ENCODE measurements at places on chromosomes 2 and 18.

DNA sequence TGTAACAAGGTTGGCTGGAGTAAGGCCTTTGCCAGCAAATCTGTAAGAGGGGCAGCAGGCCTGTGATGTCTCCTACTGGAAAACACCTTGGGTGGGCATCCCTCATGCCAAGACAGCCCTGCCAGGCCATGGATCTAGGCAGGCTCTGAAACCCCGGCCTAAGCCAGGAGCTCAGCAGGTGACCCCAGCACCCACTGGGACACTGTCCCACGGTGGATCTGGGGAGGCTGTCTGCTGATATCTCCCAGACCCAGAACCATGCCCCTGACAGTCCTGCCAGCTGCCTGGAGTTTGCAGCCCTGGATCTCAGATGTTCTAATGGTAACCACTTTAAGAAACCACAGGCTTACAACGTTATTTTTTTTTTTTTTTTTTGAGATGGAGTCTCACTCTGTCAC is 117.7 kb downstream of the ZNF516 start:
- no peak for DNase-seq

DNA sequence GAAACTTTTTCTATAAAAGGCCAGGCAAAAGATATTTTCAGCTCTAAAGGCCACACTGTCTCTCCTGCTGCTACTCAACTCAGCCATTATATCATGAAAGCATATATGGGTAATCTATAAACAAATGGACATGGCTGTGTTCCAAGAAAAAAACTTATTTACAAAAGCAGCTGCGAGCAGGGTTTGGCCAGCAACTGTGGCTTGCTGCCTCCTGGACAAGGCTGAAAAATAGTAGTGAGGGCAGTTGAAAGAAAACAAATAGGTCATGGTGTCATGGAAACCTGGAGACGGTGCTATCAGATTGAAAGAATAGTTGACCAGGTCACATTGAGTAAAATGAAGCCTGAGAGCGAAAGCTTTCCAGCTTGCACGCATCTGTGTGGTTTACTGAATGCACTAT is 89.2 kb upstream of the LRATD1 start:
- no peak for DNase-seq

GRCh38 chr2:128423788-128424165 is 105.1 kb upstream of the HS6ST1 start:
- no peak for DNase-seq

- DNase-seq: peak; percentile 70
Measured at GRCh38 chr2:231687133-231687852, 21.0 kb upstream of the PTMA start.

- DNase-seq: peak; percentile 50
Measured at GRCh38 chr2:172168917-172169346, 66.2 kb upstream of the DLX2 start.

- DNase-seq: no peak
Measured at GRCh38 chr18:51639541-51639940, 442.1 kb upstream of the MEX3C start.

GRCh38 chr2:19000776-19001175 is 357.6 kb downstream of the OSR1 start:
- DNase-seq: no peak

- DNase-seq: no peak
Measured at GRCh38 chr2:73979686-73980085, 5.0 kb upstream of the TET3 start.

- DNase-seq: no peak
Measured at GRCh38 chr18:53790786-53791185, 433.7 kb downstream of the MBD2 start.

- no peak for DNase-seq
Measured at GRCh38 chr18:58788971-58789875, 75.5 kb upstream of the ZNF532 start.

GRCh38 chr2:88198308-88198707 is 28.2 kb downstream of the THNSL2 start:
- DNase-seq: no peak

GRCh38 chr2:69973335-69973735 is 11.9 kb upstream of the ASPRV1 start:
- DNase-seq: no peak

DNA sequence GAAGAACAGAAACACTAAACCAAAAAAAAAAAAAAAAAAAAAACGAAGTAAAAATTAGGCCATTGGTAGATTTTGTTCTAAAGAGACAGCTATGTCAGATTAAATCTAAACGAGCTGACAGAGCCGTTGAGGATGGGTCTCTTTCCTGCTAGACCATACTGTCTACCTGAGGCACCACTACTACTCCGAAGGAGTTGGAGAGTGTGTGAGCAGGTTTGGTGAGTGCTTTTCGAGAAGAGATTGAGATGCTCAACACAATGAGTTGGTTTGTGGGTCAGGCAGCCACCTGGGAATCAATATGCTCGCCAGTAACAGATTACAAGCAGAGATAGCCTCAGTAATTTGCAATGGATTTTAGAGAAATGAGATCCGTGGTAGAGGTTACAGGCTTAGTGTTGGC is 281.5 kb upstream of the EPAS1 start:
- DNase-seq: no peak

GRCh38 chr2:204251158-204251997 is 293.9 kb upstream of the PARD3B start:
- no peak for DNase-seq

GRCh38 chr2:164840458-164840929 is 1.1 kb downstream of the COBLL1 start:
- no peak for DNase-seq

GRCh38 chr2:186503827-186504606 is 18.0 kb downstream of the ZC3H15 start:
- no peak for DNase-seq

- no peak for DNase-seq
Measured at GRCh38 chr18:47842836-47843235, 87.6 kb downstream of the SMAD2 start.

GRCh38 chr18:12048010-12048826 is 45.4 kb upstream of the ANKRD62 start:
- DNase-seq: no peak

GRCh38 chr2:109066917-109067597 is 61.9 kb upstream of the SH3RF3 start:
- DNase-seq: no peak

DNA sequence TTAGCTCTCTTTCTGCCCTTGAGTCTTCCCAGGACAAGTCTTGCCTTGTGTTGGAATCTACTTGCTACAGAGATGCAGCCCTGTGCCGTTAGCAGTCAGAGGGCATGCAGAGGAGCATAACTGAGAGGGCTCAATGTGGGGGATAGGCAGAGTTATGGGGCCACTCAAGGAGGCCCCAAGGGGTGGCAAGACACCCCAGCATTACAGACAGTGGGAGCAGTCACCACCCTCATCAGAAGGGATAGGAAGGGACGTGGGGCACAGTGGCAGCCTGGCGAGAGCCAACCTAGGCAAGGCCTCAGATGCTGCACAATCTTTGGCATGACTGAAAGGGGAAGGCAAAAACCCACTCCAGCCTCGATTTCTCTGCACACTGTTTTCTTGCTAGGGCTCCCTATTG is 169.1 kb downstream of the TMEM18 start:
- DNase-seq: no peak

- no peak for DNase-seq
Measured at GRCh38 chr2:43194121-43194869, 32.1 kb downstream of the ZFP36L2 start.

GRCh38 chr2:11338580-11338979 is 5.9 kb downstream of the ROCK2 start:
- no peak for DNase-seq

GRCh38 chr2:238105506-238106338 is 5.6 kb downstream of the ESPNL start:
- no peak for DNase-seq

- DNase-seq: no peak
Measured at GRCh38 chr18:63869851-63870250, 17.7 kb upstream of the SERPINB2 start.

DNA sequence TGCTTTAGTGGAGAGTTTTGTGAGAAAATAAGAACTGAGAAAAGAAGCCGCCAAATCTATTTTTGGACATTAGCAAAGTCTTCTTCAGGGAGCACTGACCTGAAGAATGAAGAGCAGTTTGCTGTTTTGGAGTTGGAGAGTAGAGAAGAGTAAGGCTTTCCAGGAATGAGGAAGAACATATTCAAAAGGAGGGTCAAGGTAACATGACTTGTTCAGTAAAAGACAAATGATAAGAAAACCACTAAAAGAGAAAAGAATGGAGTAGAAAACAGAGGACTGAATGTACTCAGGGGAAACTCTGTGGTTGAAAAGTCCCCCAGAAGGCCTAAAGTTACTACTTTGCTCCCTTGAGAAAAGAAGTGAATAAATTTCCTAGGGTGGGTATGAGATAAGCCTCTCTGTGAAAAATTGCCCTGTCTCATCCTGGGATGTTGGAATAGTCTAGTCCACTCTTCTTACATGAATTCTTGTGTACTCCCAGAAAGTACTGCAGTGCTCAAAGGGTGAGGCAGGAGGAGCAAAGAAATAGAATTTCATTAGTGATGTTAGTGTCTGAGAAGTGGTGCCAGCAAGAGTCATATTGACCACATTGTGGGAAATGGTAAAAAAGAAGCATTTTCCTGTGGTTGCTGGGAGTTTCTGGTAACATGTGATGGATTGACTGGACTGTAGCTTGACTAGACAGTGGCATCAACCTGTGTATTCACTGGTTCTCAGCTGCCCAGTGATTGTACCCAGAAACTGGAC is 27.8 kb downstream of the MBD5 start:
- DNase-seq: peak; percentile 16

DNA sequence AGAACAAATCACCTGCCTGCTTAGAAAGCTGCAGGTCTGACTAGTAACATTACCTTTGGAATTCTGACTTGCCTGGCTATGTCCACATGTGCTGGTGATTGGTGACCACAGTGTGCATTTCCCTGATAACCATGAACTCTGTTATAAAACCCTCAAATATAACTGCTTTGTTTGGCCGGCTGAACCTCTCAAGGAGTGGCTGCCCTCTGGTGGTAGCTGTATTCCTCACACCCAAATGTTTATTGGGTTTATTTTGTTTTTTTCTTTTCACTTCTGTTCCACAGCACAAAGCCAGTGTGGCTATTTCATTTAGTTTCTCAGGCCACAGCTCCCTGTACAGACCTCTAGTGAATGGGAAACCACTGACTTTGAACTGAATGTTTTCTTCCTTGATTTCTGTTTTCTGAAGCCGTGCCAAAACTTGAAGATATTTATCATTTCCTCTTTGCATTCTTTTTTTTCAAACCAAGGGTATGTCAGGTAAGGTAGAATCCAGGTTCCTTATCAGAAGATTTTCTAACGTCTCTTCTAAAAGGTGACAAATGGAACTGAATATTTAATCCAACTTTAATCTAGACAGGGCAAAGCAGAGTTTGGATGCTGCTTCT is 549.0 kb upstream of the VRK2 start:
- DNase-seq: peak; percentile 20

- no peak for DNase-seq
Measured at GRCh38 chr2:172072706-172073105, 12.6 kb upstream of the DLX1 start.

- no peak for DNase-seq
Measured at GRCh38 chr2:154692927-154693326, 5.6 kb upstream of the KCNJ3 start.
